Mucosa of descending colon (tissue), 3 donors: ENCODE measurements at places on chromosomes 4 and X.

DNA sequence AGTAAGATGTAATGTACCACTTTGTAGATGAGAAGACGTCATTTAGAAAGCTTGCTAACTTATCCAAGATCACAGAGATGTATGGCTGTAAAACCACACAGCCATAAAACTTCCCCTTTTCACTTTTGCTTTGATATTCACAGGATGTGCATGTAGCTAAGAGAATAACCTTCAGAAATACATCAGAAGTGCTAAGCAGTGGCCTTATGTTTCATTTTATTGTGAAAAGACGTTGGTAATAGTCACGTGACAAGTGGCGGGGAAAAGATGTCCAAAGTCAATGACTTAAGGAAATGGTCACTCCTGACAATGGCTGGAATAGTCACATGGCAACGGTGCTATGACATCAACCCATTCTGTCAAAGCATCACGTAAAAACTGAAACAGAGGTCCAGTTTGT lies 12.9 kb upstream of the WDR17 start:
- DNase-seq: no peak

- no peak for DNase-seq
Measured at GRCh38 chr4:159757499-159757898, 654.6 kb downstream of the RAPGEF2 start.

GRCh38 chr4:1793940-1794808 lies 1.1 kb downstream of the FGFR3 start:
- peak; percentile 39 for DNase-seq

- no peak for DNase-seq
Measured at GRCh38 chr4:48243887-48244286, 25.8 kb downstream of the TEC start.

- no peak for DNase-seq
Measured at GRCh38 chrX:79162076-79162475, 17.6 kb downstream of the GPR174 start.
